ENCODE measurements at places on chromosomes 2 and 18. TPM values are rescaled to one million over a fixed set of nuclear protein-coding genes. Genes with fewer than 3 reads are reported as not detected.

DNA sequence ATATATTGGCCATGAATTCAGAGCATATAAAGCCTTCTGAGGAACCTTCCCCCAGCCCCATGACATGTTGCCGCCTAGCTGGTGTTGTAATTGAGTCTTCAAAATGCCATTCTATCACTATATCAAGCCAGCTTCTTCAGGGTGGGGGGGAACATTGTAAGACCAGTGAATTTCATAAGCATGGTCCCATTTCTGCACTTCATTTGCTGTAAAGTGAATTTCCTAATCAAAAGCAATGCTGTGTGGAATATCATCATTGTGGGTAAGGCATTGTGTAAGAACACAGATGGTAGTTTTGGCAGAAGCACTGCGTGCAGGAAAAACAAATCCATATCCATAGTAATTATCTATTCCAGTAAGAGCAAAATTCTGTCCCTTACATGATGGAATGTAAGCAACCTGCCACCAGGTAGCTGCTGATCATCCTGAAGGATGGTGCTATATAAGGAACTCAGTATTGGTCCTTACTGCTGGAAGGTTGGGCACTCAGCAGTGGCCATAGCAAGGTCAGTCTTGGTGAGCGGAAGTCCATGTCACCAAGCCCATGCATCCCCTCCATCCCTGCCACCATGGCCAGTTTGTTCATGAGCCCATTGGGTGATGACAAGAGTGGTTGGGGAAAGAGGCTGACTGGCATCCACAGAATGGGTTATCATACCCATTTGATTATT is 159.4 kb downstream of the COPS8 start:
- H3K36me3 ChIP-seq, result no peaks in the 10 kb centered on the region
- no peak for DNase-seq
- H3K27ac ChIP-seq, result no peak overlapping the region
- H3K4me1 ChIP-seq, result no peaks in the 10 kb centered on the region
- H3K4me3 ChIP-seq, result no peak overlapping the region

DNA sequence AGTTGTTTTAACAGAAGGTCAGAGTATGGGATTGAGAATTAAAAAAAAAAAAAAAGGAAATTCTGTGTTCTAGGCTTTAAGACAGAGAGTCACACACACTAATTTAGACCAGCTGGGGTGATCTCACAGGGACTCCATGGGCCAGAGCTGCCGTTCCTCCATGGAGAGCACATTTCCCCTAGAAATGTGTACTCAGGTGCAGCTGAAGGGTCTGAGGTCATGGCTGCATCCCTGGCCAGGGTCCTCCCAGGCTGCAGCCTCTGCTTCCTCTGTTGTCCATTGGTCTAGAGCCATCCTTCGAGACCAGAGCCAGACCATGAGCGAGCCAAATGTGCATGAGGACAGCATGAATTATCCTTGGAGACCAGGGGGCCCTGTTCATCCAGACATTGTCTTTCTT is 190.1 kb upstream of the TNP1 start:
- DNase-seq, result no peak
- no peaks in the 10 kb centered on the region for H3K4me1 ChIP-seq
- H3K36me3 ChIP-seq, result no peaks in the 10 kb centered on the region
- H3K4me3 ChIP-seq, result no peak overlapping the region
- H3K27me3 ChIP-seq, result peaks cover 9% of the 10 kb centered on the region

- no peak overlapping the region for H3K4me3 ChIP-seq
- H3K27me3 ChIP-seq, result no peaks in the 10 kb centered on the region
- H3K4me1 ChIP-seq, result no peaks in the 10 kb centered on the region
- no peak for DNase-seq
- H3K27ac ChIP-seq, result no peak overlapping the region
Measured at GRCh38 chr2:100126201-100126600, 16.2 kb downstream of the AFF3 start.

DNA sequence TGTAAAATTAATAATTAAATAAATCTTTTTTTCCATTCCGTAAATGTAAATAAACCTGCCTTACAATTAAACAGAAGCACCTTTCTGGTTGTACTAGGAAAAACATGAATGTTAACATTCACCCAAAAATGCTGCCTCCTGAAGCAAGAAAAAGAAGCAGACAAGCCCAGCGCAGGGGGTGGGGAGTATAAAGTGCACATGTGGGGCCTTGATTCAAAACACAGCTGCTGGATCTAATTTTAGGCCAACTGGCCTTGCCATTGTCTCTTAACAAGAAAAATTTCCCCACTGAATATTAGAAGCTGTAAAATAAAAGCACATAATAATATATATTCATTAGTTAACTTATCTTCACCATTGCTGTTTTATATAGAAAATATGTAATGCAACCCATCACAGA is 28.3 kb downstream of the TCF4 start:
- H3K27me3 ChIP-seq, result no peaks in the 10 kb centered on the region
- DNase-seq, result no peak
- H3K4me1 ChIP-seq, result no peaks in the 10 kb centered on the region
- H3K36me3 ChIP-seq, result no peaks in the 10 kb centered on the region
- no peak overlapping the region for H3K4me3 ChIP-seq

- H3K27me3 ChIP-seq, result no peaks in the 10 kb centered on the region
- H3K36me3 ChIP-seq, result peaks cover 27% of the 10 kb centered on the region
- no peak overlapping the region for H3K4me3 ChIP-seq
- no peak for DNase-seq
- H3K27ac ChIP-seq, result no peak overlapping the region
Measured at GRCh38 chr2:160457588-160457987, 36.0 kb downstream of the RBMS1 start.

DNA sequence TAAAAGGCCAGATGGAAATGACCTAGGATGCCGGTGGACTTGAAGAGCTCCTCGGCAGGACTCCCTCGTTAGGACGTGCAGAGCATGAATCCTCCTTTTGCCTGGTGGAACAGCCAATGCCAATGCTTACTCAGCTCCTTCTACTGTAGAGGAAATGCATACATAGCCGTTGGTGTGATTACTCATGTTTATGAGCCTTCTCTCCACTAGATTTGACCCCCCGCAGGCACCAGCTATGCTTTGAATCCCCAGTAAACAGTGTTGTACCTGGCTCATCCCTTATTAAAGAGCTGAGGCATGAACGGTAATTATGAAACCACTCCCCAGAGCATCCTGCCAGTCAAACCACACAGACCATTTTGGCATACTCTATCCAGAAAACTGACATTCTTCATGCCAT is 172.8 kb downstream of the ANTXR1 start:
- H3K4me1 ChIP-seq, result no peaks in the 10 kb centered on the region
- H3K4me3 ChIP-seq, result no peak overlapping the region
- H3K27ac ChIP-seq, result no peak overlapping the region
- H3K27me3 ChIP-seq, result peaks cover 9% of the 10 kb centered on the region
- no peaks in the 10 kb centered on the region for H3K36me3 ChIP-seq

DNA sequence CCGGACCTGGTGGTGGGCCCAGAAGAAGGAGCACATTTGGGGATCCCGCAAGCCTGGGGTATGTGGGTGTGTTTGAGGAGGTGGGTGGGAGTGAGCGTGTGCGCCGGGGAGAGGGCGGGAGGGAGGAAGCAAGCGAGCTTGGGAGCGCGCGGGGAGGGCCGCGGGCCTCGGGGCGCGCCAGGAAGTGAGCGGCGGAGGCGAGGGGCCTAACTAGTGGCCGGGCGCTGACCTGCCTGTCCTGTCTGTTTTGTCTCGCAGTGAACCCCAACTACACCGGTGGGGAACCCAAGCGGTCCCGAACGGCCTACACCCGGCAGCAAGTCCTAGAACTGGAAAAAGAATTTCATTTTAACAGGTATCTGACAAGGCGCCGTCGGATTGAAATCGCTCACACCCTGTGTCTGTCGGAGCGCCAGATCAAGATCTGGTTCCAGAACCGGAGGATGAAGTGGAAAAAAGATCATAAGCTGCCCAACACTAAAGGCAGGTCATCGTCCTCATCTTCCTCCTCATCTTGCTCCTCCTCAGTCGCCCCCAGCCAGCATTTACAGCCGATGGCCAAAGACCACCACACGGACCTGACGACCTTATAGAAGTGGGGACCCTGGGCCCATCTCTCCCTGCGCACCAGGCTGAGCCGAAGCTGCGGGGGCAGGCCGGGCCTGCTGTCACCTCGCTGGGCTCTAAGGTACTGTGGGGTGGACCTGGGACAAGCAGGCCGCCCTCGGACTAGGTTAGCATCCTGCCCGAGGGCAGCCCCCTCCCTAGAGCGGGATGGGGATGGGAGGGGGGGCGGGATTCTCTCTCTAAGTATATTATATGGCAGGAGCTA is 1.2 kb downstream of the HOXD4 start:
- no peak for DNase-seq
- H3K36me3 ChIP-seq, result peaks cover 2% of the 10 kb centered on the region
- H3K4me3 ChIP-seq, result no peak overlapping the region
- H3K27me3 ChIP-seq, result peaks cover 90% of the 10 kb centered on the region
- H3K4me1 ChIP-seq, result peaks cover 3% of the 10 kb centered on the region

- no peak overlapping the region for H3K27ac ChIP-seq
- no peak for DNase-seq
- H3K36me3 ChIP-seq, result no peaks in the 10 kb centered on the region
- H3K4me1 ChIP-seq, result no peaks in the 10 kb centered on the region
- no peaks in the 10 kb centered on the region for H3K27me3 ChIP-seq
Measured at GRCh38 chr18:11112286-11112685, 37.1 kb downstream of the PIEZO2 start.

The ASIC4 gene
- total RNA-seq, result not detected

The SCYGR4 gene
- not detected for total RNA-seq

The TFPI gene
- not detected for total RNA-seq

The CNTNAP5 gene
- not detected for total RNA-seq
